ENCODE measurements at places on chromosomes 11 and 22.

- DNase-seq: no peak
Observed at GRCh38 chr22:11066458-11067285, 4461.3 kb upstream of the OR11H1 start.

- DNase-seq: no peak
Observed at GRCh38 chr11:66749091-66749490, 20.1 kb upstream of the SPTBN2 start.

GRCh38 chr11:126930091-126930841 lies 70.3 kb downstream of the KIRREL3 start:
- no peak for DNase-seq

DNA sequence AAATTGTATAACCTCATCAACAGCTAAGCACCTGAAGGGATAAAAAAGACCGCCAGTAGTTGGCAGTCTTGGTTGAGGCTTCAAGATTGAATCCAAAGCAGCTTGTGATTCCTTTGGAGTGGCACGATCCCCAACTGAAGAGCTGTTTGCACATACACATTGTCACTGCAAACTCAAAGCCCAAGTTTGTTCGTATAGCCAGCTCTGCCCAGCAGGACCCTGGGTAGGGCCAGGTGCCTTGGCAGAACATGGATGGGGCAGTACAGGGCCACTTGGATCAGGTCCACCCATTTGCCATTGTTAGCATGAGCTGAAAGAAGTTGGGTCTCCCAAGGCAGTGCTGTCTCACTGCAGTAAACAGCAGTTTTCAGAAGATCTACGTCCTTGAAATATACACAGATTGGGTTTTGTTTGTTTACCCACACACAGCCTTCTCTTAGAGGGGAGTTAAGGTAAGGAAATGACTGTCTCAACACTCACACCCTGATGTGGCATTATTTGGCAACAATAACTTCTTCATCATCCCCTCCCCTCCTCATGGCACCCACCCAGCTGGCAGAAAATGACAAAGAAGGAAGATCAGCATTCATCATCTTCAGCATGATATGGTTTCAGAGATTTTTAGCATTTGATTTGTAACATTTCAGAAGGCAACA lies 132.9 kb downstream of the COMMD9 start:
- no peak for DNase-seq

- DNase-seq: peak; percentile 46
Observed at GRCh38 chr11:57426929-57427726, at the start of gene SLC43A3. SLC43A3 (minus strand) TSS chr11:57427121; CDS start chr11:57426172, 949 bp downstream.

GRCh38 chr22:39150848-39151215 lies 1.6 kb downstream of the CBX7 start:
- no peak for DNase-seq

DNA sequence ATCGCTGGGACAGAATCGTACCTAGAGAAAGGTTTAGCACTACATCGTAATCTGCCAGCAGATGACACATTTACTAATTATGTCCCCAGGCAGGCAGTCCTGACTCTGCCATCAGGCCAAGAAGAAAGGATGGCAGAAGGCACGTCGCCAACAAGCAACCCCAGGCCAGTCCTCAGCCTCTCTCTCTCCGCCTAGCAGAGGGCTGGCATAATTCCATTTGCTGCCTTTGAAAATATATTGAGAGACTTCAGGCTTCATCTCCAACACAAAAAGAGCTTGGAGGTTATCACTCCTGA lies 1517.0 kb downstream of the TBC1D22A start:
- no peak for DNase-seq

DNA sequence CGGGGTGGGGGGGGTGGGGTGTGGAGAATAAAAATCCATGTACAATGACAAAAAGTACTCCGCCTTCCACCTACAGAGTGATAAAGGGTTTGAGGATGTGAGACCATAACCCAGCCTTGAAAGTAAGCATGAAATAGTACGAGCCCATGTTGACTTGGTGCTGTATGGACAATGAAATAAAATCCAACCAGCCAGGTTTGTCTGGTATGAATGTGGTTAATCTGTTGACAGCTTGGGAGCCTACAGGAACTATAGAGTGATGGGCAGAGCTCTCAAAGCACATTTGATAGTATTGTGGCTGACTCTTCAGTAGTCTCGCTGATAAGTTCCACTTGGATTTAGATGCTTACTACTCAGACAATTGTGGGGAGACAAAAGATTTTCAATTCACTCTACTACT lies 48.8 kb upstream of the CD44 start:
- no peak for DNase-seq

GRCh38 chr22:22764085-22764484 lies 119.7 kb downstream of the GGTLC2 start:
- no peak for DNase-seq

GRCh38 chr22:33984656-33985285 lies 64.5 kb upstream of the LARGE1 start:
- DNase-seq: no peak

DNA sequence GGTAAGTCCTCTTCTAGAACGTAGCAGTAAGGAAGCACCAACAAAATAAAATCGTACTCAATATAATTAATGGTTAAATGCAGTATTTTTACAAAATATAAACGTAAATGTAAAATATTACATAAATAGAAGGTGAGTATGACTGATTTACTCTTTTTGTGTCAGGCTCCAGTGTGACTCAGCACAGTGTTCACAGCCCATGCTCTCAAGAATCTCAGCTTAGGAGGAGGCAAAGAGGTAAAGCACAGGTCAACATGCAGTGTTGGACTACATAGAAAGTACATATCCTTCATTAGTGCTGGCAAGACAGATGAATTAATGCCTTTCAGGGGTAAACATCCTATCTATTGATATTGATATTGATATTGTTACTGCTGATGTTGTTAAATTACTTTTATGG lies 2050.6 kb upstream of the RAG2 start:
- DNase-seq: no peak

DNA sequence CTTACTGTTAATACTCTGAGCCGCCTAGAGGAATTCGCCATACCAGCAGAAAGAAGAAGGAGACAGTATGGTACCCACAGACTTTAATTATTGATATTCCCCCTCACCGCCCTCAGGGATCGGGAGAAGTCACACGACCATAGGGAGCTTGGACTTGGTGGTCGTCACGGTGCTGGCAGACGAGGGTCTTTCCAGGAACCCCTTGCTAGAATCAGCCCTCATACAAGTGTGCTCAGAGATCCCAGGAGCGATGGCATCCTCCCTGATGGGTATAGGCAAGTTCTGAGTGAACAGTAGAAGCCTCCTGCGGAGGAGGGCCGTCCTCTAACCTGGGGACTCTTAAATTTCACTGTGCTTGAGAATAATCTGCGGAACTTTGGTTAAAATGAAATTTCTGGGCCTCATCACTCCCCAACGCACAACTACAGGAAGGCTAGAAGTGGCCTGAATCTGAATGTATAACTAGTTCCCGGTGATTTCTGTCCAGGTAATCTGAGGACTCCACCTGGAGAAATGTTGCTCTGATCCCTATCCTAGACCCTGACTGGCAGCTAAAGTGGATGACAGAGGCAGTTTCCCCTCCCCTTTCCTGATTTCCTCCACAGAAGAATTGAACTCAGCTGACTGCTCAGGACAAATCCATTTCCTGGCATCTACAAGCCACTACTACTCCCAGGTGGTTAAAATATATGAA lies 4.5 kb downstream of the VSIG2 start:
- DNase-seq: no peak

- no peak for DNase-seq
Observed at GRCh38 chr11:109970516-109971183, 122.5 kb upstream of the ZC3H12C start.

DNA sequence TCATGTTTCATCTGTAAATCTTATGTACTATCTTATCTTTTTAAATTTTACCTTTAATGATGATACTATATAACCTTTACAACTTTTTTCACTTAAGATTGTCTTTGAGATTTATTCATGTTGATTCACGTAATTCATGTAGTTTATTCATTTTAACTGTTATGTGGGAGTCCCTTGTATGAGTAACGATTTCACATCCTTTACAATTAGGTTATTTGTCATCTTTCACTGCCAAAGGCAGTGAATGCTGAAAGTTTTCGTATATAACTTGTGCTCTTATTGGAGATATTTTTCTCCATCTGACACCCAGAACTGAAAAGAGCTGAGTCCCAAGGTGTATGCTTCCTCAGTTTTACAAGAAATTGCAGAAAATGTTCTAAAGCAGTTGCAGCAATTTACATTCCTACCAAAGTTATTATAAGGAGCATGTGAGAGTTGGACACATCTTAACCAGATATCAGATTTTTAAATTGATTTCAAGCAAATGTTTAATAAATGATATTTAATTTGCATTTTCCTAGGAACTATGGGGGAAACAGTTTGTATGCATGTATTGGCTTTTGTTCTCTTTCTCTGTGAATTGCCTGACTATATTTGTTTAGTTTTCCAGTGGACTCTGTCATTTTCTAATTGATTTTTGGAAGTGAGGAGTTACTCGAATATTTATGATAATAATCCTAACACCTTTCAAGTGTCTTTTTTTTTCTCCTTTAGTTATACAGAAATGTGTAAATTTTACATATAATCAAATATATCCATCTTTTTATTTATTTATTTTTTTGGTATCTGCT lies 6.4 kb downstream of the ARL14EP start:
- no peak for DNase-seq

DNA sequence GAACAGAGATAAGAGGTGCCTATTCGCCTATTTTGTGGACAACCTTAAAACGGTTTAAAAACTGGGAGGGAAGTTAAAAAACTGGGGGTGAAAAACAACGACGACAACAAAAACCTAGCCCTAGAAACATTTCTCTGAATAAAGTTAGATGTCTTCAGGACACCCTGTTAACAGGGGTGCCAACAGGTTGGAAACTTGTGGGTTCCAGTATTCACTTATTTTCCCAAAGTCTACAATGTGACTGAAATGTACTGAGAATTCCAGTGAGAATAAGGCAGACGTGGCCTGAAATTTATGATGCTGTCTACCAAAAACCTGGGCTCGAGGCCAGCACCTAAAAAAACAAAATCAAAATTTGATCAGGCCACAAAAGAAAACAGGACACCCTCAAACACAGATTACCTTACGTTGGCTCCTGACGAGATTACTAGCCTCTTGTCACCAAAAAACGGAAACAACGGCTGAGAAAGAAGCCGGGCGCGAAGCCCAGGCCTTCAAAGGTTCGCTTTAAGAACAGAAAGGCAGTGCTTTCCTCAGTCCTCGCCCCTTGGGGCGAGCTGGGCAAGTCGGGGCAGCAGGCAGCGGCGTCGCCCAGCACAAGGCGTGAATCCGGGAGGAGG lies 906 bp downstream of the CCDC90B start:
- no peak for DNase-seq

GRCh38 chr22:17143826-17144225 lies 15.3 kb downstream of the HDHD5 start:
- DNase-seq: no peak

- no peak for DNase-seq
Observed at GRCh38 chr11:112249871-112250610, 10.6 kb downstream of the PLET1 start.

GRCh38 chr22:44901301-44901700 lies 108.5 kb downstream of the PHF21B start:
- DNase-seq: no peak

DNA sequence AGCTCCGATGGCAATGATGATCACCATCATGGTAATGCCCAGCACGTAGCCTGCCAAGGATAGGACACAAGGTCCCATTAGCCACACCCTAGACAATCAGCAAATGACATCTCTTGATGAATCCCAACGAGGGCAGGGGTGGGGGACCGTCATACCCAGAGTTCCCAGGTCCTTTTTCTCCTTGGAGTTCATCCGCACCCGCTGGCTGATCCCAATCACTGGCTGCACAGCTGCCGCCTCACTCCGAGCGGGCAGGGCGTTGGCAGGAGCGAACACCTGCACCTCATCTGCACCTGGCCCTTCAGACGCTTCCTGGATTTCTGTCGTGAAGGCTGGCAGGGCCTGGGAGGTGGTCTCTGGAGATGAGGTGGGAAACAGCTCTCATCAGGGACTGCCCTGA lies 2.9 kb downstream of the PIK3IP1 start:
- DNase-seq: no peak

All from activated CD4-positive, CD25-positive, alpha-beta regulatory T cell (primary cell).